ENCODE measurements at places on chromosomes 2 and 18. TPM values are rescaled to one million over a fixed set of nuclear protein-coding genes. Genes with fewer than 3 reads are reported as not detected.

DNA sequence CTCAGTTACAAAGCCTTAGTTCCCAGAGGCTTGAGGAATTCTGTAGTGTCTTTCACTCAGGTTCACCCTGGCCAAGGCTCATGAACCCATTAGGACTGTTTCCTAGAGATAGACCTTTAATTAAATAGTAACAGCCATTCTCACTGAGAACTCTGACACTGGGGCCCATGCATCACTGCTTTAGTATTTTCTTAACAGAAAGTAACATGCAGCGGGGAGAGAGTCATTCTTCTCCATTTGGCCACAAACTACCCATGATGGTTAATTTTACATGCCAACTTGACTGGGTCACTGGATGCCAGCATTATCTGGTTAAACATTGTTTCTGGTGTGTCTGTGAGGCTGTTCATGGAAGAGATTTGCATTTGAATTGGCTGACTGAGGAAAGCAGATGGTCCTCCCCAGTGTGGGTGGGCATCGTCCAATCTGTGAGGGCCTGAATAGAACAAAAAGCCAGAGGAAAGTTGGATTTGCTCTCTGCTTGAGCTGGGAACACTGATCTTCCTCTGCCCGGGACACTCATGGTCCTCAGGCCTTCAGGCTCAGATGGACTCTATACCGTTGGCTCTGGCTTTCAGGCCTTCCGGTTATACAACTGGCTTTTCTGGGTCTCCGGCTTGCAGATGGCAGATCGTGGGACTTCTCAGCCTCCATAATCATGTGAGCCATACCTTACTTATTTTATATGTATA is 5.6 kb upstream of the CPLX4 start:
- no peak overlapping the region for H3K4me3 ChIP-seq
- no peak for DNase-seq
- H3K4me1 ChIP-seq, result no peaks in the 10 kb centered on the region
- H3K27ac ChIP-seq, result no peak overlapping the region
- H3K27me3 ChIP-seq, result no peaks in the 10 kb centered on the region

DNA sequence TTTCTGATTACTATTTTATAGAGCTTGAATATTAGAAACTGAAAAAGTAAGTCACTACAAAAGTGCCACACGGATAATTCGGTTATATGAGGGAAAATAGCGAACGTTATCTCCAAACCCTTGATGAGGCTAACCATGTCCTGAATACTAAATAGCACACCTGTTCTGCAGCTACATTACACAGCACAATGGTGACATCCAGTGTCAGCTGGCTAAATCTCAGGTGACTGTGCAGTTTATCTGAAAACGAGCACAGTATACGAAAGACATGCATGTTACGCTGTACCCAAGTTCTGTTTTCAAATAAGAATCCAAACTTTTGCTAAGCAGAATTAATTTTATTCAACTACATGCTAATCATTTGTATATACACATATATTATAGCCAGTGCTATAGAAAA is 9.0 kb downstream of the CCDC68 start:
- no peaks in the 10 kb centered on the region for H3K27me3 ChIP-seq
- no peaks in the 10 kb centered on the region for H3K36me3 ChIP-seq
- no peaks in the 10 kb centered on the region for H3K4me1 ChIP-seq
- no peak overlapping the region for H3K27ac ChIP-seq

GRCh38 chr2:24490181-24490689 is 819 bp upstream of the NCOA1 start:
- peaks cover 28% of the 10 kb centered on the region for H3K4me1 ChIP-seq
- DNase-seq, result no peak
- H3K4me3 ChIP-seq, result peak overlapping the region; percentile 53
- peak overlapping the region; percentile 86 for H3K27ac ChIP-seq
- no peaks in the 10 kb centered on the region for H3K36me3 ChIP-seq

NUP35 gene
- total RNA-seq, result 28.9 TPM

FEV gene
- not detected for total RNA-seq

- no peak overlapping the region for H3K27ac ChIP-seq
- H3K36me3 ChIP-seq, result no peaks in the 10 kb centered on the region
- peaks cover 6% of the 10 kb centered on the region for H3K27me3 ChIP-seq
These were observed 8.6 kb downstream of the ADD2 start for GRCh38 chr2:70759446-70759845.

GRCh38 chr2:14632133-14632936 is at the start of gene LRATD1:
TSS of gene LRATD1 (plus strand) at chr2:14632717. CDS start at chr2:14633980, 1,263 bp downstream.
- H3K4me3 ChIP-seq, result no peak within 1 kb of the TSS
- no peaks in the 10 kb centered on the region for H3K36me3 ChIP-seq
- no peak for DNase-seq
- no peaks in the 10 kb centered on the region for H3K4me1 ChIP-seq
- H3K27me3 ChIP-seq, result no peaks in the 10 kb centered on the region

NT5DC4 gene
- not detected for total RNA-seq

- H3K36me3 ChIP-seq, result no peaks in the 10 kb centered on the region
- no peak for DNase-seq
- H3K27me3 ChIP-seq, result no peaks in the 10 kb centered on the region
- no peak overlapping the region for H3K27ac ChIP-seq
- no peak overlapping the region for H3K4me3 ChIP-seq
- no peaks in the 10 kb centered on the region for H3K4me1 ChIP-seq
These were observed 5.7 kb upstream of the SERPINB2 start for GRCh38 chr18:63881851-63882250.

PLB1 gene
- 0.80 TPM for total RNA-seq

DNA sequence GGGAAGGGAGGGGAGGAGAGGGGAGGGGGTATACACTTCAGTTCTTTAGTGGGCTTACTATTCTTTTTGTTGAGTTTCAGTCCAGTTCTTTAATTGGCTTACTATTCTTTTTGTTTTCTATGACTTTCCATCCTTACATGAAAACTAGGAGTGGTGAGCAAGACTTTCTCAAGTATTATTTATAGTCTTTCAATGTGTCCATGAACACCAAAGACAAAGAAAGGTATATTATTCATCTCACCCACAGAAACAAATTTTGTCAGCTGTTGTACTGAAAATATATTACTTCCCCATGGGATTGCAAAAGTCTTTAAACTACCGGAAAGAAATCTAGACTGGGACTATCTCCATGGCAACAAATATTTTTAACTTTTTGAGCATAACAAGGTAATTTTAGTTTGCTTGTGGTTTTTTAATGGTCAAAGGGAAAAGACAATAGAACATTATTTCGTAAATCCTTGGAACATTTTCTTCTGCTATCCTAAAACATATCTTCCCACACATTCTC is 17.6 kb downstream of the ADAM17 start:
- DNase-seq, result no peak
- no peaks in the 10 kb centered on the region for H3K4me1 ChIP-seq
- H3K27me3 ChIP-seq, result no peaks in the 10 kb centered on the region

- H3K4me1 ChIP-seq, result no peaks in the 10 kb centered on the region
- no peaks in the 10 kb centered on the region for H3K36me3 ChIP-seq
- no peaks in the 10 kb centered on the region for H3K27me3 ChIP-seq
- H3K27ac ChIP-seq, result no peak overlapping the region
- H3K4me3 ChIP-seq, result no peak overlapping the region
- no peak for DNase-seq
These were observed 114.9 kb downstream of the NCK2 start for GRCh38 chr2:105859694-105859951.

- H3K4me3 ChIP-seq, result no peak overlapping the region
- H3K36me3 ChIP-seq, result no peaks in the 10 kb centered on the region
- DNase-seq, result no peak
- no peak overlapping the region for H3K27ac ChIP-seq
- no peaks in the 10 kb centered on the region for H3K27me3 ChIP-seq
- H3K4me1 ChIP-seq, result no peaks in the 10 kb centered on the region
These were observed 7.7 kb upstream of the ALPI start for GRCh38 chr2:232448304-232448690.

GRCh38 chr2:189208254-189208653 is 28.7 kb upstream of the COL5A2 start:
- no peaks in the 10 kb centered on the region for H3K36me3 ChIP-seq
- peaks cover 32% of the 10 kb centered on the region for H3K4me1 ChIP-seq
- H3K27ac ChIP-seq, result peak overlapping the region; percentile 84
- H3K27me3 ChIP-seq, result no peaks in the 10 kb centered on the region

DNA sequence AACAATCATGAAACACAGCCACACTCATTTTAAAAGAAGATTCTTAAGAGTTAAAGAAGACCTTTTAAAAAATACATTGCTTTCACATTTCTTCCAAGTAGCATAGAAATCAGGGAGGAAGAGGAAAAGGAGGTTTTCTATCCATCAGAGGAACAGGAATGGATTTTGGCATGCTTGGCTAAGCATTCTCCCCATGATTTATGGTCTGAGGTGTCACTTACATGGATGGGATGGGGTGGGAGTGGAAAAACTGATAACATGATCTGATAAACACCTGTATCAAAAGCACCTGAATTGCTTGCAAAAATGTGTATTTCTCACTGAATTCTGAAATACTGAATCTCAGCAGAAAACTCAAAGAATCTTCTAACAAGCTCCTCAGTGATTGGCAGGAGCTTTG is 265.9 kb downstream of the NRXN1 start:
- H3K27me3 ChIP-seq, result no peaks in the 10 kb centered on the region
- H3K4me1 ChIP-seq, result no peaks in the 10 kb centered on the region
- no peak overlapping the region for H3K27ac ChIP-seq

- H3K4me1 ChIP-seq, result peaks cover 8% of the 10 kb centered on the region
- no peak for DNase-seq
These were observed 45.7 kb upstream of the HPCAL1 start for GRCh38 chr2:10257036-10257435.

SERPINB5 gene
- not detected for total RNA-seq

SPC25 gene
- total RNA-seq, result 21.1 TPM

GALNT5 gene
- total RNA-seq, result 0.08 TPM

GRCh38 chr2:48066000-48066399 is 159.7 kb upstream of the FBXO11 start:
- DNase-seq, result no peak
- H3K27me3 ChIP-seq, result peaks cover 2% of the 10 kb centered on the region
- H3K27ac ChIP-seq, result no peak overlapping the region
- no peaks in the 10 kb centered on the region for H3K4me1 ChIP-seq

GRCh38 chr18:33761363-33761762 is 183.3 kb downstream of the ASXL3 start:
- no peaks in the 10 kb centered on the region for H3K27me3 ChIP-seq
- H3K27ac ChIP-seq, result no peak overlapping the region
- H3K4me3 ChIP-seq, result no peak overlapping the region
- DNase-seq, result no peak
- H3K36me3 ChIP-seq, result no peaks in the 10 kb centered on the region
- H3K4me1 ChIP-seq, result no peaks in the 10 kb centered on the region

DNA sequence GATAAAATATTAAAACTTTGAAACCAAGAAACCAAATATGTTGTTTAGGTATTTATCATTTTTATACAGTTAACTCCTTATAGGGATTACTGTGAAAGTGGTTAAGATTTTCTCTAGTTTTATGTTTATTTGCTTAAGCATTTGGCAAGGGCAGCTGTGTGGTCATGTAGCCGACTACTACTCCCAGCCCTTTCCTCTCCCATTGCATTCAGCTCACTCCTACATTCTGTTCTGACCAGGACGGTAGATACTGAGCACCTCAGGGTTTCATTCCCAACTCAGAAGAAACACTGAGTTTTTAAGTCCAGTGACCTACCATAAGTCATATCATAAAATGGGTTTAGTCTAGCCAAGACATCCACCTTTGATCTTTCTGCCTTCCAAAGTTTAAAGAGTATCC is 19.8 kb downstream of the FZD5 start:
- DNase-seq, result no peak
- H3K27me3 ChIP-seq, result no peaks in the 10 kb centered on the region
- peaks cover 5% of the 10 kb centered on the region for H3K36me3 ChIP-seq

GDF7 gene
- not detected for total RNA-seq

GRCh38 chr2:202201220-202202160 is 36.9 kb downstream of the SUMO1 start:
- H3K27me3 ChIP-seq, result no peaks in the 10 kb centered on the region
- no peak overlapping the region for H3K4me3 ChIP-seq

DNA sequence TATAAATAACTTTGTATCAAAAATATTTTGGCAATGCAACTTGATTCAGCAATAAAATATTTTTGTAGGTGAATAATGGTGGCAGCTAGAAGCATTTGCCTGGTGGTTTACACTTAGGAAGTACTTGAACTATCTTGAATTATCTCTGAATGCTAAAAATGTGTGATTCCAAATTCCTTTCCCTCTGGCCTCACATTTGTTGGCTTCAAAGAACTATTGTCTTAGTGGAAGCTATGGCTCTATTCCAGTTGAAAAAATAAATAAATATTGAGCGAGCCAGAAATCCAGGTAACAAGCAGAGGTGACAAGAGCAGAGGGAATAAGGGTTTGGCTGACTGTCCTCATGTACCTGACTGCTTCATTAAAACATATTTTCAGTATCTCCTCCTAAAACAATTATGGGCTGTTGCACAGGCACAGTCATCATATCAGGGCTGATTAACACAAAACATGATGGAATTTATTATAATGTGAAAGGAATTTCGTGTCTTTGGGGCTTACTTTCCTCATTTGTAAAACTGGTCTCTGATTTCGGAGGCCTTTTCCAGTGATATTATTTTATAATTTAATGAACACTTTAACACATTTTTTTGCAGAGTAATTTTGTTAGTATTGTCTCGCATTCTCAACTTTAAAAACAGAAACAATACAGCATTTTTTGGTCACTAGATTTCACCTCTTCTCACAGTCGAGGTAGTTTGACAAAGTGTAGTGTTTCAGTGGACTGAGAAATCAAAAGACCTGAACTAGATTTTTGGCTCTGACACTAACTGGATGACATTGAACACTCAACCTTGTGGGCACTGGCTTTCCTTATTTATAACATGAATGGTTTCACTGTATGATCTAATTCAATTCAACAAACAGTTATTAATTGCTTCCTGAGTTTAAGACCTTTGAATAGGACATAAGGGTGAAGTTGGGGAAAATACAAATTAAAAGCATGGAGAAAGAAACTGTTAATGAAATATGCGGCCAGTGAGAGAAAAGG is 7.8 kb upstream of the CAVIN2 start:
- no peak overlapping the region for H3K4me3 ChIP-seq
- no peaks in the 10 kb centered on the region for H3K4me1 ChIP-seq
- DNase-seq, result no peak
- H3K27ac ChIP-seq, result peak overlapping the region; percentile 12

TM4SF20 gene
- total RNA-seq, result not detected

MARCHF4 gene
- total RNA-seq, result 1.3 TPM

DNA sequence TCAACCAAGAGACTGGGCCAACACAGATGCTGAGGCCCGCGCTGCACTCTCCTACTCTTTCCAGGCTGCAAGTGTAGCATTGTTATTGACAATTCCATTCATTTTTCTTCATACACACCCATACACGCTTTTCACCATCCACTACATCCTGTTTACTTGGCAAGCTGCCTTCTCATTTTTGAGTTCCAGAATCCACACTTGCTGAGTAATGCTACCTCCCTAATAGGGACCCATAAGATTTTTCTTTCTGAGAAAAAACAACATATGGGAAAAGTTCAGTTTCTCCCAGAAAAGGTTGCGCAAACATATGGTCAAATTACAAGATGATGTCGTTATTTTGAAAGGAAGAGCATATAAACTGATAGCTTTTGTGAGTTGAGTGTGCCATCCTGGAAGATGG is 3.3 kb upstream of the NETO1 start:
- no peak overlapping the region for H3K27ac ChIP-seq
- DNase-seq, result no peak
- H3K27me3 ChIP-seq, result no peaks in the 10 kb centered on the region
- no peak overlapping the region for H3K4me3 ChIP-seq

FBXO36 gene
- total RNA-seq, result 3.9 TPM
